Amygdala (tissue), 56 donors: ENCODE measurements at places on chromosomes 7 and 10.

- DNase-seq = no peak
These were observed 43.2 kb downstream of the HTRA1 start for GRCh38 chr10:122504610-122504950.

GRCh38 chr7:70837589-70837988, 294.4 kb upstream of the GALNT17 start:
- no peak for DNase-seq

GRCh38 chr10:94591461-94592205, 46.0 kb downstream of the HELLS start:
- DNase-seq = no peak

DNA sequence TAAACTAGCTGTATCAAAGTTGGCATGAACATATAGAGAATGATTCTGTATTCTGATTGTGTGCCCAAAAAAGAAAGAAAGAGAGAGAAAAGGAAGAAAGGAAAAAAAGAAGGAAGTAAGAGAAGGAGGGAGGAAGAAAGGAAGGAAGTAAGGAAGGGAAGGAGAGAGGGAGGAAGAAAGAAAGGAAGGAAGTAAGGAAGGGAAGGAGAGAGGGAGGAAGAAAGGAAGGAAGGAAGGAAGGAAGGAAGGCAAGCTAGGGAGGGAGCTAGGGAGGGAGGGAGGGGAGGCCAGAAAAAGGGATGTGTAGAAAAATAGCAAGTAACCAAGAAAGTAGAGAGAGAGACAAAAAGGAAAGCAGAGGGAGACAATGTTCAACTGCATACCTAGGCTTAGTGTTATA, 60.7 kb upstream of the TARP start:
- no peak for DNase-seq

GRCh38 chr7:130872756-130873448, 138.9 kb upstream of the KLF14 start:
- no peak for DNase-seq

- DNase-seq = no peak
These were observed 59.3 kb downstream of the CYP2C9 start for GRCh38 chr10:94997741-94998174.

GRCh38 chr10:43655311-43655710, 6.6 kb upstream of the ZNF32 start:
- no peak for DNase-seq

- no peak for DNase-seq
These were observed 28.3 kb upstream of the PIP4K2A start for GRCh38 chr10:22742678-22743077.

- DNase-seq = no peak
These were observed 57.4 kb upstream of the SDK1 start for GRCh38 chr7:3243680-3244079.

DNA sequence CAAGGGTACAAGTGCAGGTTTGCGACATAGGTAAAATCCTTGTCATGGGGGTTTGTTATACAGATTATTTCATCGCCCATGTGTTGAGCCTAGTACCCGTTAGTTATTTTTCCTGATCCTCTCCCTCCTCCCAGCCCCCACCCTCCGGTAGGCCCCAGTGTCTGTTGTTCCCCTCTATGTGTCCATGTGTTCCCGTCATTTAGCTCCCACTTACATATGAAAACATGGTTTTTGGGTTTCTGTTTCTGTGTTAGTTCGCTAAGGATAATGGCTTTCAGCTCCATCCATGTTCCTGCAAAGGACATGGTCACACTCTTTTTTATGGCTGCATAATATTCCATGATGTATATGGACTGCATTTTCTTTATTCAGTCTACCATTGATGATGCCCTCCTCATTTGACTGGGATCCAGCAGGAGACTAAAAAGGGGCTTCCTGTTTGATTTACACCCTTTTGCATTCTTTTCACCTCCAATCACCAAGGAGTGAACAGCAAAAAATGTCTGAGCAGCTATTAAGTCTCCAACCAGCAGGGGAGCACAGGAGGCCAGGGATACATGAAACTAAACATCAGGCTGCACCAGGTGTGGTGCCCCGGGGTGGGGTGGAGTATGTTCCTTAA, 188.2 kb downstream of the SKIDA1 start:
- DNase-seq = no peak

DNA sequence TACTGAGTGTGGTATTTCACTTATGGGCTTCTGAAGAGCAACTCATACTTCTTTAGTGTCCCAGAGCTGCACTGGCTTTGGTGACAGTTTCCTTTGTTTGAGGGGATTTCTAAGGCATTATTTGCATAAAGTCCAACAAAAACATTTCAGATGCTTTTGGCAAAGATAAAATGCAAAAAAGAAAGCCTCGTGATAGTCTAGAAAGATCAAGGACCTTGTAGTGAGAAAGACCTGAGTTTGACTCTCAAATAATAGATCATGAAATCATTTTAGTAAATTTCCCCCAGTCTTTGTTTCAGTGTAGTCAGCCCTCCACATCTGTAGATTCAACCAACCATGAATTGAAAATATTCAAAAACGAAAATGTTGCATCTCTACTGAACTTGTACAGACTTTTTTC, 107.4 kb downstream of the EEPD1 start:
- DNase-seq = no peak

GRCh38 chr10:33025039-33025438, 67.0 kb upstream of the ITGB1 start:
- DNase-seq = no peak

DNA sequence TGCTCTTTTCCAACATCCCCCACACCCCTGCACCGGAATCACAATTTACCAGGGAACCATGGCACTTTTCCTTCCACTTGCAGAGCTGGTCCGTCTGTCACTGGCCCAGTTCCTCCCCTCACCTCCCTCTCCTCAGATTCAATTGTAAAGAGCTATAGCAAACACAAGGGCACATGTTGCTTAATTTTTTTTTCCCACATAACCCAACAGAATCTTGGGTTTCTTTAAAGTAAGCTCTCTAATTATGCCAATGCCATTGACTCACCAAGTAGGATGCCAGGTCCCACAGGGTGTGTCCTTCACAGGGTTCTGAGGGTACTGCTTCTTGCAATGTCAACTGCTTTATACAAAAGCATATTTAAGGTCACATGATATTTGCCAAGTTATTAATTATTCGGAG, 262.2 kb downstream of the AUTS2 start:
- no peak for DNase-seq

DNA sequence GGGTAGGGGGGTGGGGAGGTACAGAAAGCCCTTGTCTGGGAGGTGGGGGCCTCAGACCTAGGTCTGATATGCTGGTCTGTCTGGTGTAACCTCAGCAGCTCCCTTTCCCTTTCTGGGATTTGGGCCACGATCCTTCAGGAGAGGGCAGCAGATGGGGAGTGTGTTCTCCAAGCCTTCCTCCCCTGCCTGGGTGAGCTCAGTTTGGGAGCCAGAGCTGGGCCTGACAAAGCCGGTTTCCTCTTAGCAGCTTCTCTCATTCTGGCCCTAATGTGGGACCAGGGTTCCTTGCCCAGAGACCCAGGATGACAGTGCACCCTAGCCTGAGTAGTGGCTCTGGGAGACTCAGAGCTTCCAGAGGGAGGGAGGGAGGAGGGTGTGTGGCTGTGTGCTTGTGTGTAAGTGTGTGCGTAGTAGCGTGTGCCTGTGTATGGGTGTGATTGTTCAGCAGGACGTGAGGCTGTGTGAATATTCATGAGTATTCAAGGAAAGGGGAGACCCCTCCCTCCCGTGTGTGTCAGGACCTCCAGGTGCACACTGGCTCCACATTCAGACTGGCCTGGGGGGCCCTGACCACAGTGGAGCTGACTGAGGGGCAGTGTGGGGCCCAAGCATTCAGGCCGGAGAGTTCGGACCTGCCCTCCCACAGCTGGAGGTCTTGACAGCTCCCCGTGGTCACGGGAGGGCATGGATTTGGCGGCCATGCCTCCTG, 96.5 kb downstream of the ZMIZ1 start:
- DNase-seq = no peak

GRCh38 chr10:119516381-119517234, 25.9 kb downstream of the RGS10 start:
- DNase-seq = peak; percentile 18

GRCh38 chr7:5143935-5144903, 45.8 kb upstream of the WIPI2 start:
- DNase-seq = peak; percentile 48

DNA sequence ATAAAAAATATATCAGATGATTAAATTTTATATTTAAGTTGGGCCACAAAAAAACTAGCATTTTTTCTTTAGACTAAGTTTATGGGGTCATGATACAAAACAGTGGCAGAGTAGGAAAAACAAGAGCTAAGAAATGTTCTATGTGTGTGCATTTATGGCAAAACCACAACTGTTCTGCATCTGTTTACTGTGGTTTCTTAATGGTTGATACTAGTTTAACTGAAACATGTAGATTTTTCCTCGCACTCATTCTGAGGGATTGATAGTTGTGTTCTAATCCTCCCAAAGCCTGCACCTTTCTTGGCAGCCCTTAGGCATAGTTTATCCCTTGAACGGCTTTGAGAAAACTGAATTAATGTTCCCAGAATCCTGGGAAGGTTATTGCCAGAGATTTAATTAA, 66.6 kb upstream of the PHYHIPL start:
- no peak for DNase-seq

DNA sequence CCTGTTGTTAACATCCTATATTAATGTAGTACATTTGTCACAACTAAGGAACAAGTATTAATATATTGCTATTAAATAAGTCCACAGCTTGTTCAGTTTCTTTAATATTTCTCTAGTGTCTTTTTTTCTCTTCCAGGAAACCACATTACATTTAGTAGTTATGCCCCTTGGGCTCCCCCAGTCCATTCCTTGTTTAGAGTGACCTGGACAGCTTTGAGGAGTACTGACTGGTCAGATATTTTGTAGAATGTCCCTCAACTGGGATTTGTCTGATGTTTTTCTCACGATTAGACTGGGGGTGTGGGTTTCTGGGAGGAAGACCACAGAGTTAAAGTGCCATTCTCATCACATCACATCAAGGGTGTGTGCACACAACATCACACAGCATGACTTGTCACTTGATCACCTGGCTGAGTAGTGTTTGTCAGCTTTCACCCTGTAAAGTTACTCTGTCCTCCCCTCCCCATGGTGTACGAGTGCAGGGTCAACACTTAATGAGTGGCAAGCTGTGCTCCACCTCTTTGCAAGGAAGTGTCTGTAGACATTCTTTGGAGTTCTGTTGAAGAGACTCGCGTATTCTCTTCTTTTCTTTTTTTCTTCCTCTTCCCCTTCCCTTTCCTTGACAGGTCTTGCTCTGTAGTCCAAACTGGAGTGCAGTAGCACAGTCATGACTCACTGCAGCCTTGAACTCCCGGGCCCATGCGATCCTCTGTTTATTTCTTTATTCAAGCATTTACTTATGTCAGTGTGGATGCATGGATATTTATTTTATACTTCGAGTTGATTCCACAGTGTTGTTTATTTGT, 10.2 kb downstream of the LMTK2 start:
- no peak for DNase-seq

GRCh38 chr10:22607261-22607660, 107.1 kb downstream of the PIP4K2A start:
- no peak for DNase-seq

DNA sequence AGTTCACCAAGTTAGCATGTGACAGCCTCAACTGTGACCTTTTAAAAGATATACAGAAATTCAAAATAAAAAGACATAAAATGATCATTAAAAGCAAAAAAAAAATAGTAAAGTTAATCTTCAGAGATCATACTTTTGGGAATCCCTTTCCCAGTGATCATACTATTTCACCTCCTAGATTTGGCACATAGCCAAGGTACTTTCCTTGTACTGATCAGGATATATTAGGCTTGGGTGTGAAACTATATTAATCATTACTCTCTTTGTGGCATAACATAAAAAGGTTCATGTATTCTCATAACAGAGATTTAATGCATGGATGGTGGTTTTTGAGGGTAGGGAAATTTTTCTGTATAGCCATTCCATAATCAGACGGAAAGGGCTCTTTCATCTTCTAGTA, 109.6 kb upstream of the ZWINT start:
- no peak for DNase-seq

DNA sequence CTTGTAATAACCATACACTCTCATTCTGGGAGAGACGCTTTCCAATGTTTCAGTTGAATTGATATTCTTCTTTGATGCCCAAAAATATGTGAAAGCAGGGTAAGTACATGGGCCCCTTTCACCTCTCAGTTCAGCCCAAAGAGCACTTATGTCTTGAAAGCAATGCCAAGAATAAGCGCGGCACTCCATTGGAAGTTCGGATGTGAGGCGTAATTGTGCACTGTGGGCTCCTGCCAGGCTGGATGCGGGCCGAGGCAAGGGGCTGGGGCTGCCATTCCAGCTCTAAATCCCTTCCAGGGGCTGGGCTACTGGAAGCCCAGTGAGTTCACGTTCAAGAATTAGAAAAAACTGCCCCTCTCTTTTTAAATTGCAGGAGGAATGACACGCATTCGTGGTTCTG, 113.8 kb downstream of the EBF3 start:
- DNase-seq = no peak

DNA sequence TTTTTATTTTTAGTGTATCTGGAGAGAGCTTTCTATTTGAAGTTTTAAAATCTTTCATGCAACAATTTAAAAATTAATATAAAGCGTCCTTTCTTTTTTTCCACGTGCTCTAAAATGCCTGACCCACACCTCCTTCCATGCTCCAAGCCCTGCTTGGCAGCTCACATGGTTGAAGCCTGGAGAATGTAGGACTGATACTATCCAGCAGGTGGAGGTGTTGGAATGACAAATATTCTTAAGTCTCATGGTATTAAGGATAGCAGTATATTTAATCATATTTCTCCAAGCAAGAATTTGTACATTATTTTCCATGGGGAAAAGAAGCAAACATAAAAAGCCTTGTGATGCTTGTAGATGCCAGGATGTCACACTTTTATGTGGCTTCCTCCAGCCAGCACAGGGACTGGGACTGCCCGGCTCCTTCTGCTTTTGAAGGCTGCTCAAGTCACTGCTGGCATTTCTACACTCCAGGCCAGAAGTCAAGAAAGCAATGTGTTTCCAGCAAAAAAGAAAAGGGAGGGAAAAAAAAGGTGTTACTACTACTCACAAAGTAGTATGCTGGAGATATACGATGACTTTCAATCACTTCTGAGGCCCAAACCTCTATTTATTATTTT, 49.7 kb downstream of the BZW2 start:
- DNase-seq = no peak
